Stimulated activated CD4-positive, alpha-beta T cell treated with anti-CD3 and anti-CD28 coated beads, Interleukin-15, amount 100 ng/mL, for 24 hours (primary cell): ENCODE measurements at places on chromosomes 3 and 15.

DNA sequence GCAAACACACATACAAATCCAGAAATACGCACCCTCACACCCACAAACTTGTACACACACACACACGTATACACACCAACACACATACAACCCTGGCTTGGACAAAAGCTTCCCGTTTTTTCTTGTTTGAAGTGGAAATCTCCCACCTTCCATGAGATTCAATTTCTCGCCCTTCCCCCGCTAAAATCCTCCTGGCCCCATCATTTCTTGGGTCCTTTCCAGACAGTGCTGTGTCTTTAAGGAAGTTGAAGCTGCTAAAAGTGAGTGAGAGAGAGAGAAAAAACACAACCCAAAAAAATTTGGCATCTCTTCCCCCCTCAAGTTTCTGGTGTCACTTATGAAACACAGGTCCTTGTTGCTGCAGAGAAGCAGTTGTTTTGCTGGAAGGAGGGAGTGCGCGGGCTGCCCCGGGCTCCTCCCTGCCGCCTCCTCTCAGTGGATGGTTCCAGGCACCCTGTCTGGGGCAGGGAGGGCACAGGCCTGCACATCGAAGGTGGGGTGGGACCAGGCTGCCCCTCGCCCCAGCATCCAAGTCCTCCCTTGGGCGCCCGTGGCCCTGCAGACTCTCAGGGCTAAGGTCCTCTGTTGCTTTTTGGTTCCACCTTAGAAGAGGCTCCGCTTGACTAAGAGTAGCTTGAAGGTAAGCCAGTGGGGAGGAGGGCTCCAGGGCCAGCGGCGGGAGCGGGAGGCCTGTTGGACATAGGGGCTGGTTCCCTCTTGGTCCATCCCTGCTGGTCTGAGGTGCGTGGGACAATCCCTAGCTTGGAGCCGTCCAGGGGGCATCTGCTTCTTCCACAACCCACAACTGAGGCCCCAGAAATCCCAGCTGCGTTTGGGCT lies at the start of gene ISLR:
TSS of gene ISLR (plus strand) at position 331 of the 839 bp plus-strand sequence. CDS start 1,149 bp downstream, outside the sequence.
- DNase-seq: no peak

- no peak for DNase-seq
Observed at GRCh38 chr3:106371971-106372805, 503.4 kb upstream of the CBLB start.

GRCh38 chr15:101016581-101016980 lies 97.4 kb downstream of the LRRK1 start:
- DNase-seq: no peak

DNA sequence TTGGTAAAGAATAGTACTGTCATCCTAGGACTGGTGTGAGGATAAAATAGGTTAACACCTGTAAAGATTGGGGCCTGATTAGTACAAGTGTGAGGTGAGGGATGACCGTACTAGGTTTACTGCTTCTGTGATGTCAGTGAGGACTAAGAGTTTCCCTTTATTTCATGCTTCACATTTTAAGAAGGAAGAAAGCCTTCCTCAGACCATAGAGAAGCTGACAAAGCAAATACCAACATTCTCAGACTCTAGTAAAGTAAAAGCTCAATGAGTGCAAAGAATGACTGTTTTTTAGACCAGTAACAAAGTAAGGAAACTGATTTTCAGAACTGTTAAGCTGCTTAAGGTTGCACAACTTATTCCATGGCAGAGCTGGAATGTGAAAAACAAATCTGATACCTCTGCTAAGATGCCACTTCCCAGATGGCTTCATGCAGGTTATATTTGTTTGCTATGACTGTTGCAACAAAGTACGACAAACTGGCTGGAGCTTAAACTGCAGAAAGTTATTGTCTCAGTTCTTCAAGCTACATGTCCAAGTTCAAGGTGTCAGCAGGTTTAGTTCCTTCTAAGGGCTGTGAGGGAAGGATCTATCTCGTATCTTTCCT lies 354.9 kb downstream of the RSL24D1 start:
- DNase-seq: no peak

DNA sequence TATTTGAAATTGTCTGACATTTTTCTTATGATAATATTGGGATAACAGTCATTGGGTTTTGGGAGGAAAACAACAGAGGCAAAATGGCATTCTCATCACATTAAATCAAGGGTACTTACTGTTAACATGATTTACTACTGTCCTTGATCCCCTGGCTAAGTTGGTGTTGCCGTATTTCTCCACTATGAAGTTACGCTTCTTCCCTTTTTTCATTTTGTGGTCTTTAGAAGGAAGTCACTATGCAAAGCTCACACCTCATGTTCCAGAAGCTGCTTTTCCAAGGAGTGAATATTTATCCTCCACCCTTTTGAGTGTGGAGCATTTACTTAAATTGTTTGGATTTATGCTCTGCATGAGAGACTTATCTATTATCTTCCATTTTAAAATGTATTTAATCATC lies 63.7 kb downstream of the ALCAM start:
- no peak for DNase-seq

- DNase-seq: no peak
Observed at GRCh38 chr3:133742351-133743091, 3.7 kb upstream of the TF start.

DNA sequence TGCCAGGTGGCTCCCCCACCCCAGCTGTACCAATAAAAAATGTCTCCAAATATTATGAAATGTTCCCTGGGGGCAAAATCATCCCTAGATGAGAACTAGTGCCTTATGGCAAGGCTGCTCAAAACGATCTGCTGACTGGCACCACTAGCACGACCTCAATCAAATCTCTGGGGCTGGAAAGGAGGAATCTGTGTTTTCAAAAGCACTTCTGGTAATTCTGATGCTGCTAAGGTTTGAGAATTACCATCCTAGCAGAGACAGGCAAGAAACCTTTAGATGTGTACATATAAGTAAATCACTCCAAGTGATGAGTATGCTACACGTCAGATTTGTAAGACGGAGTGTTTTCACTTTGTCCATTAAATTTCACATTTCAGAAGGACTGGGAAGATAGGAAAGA lies 360.1 kb upstream of the THRB start:
- DNase-seq: no peak

DNA sequence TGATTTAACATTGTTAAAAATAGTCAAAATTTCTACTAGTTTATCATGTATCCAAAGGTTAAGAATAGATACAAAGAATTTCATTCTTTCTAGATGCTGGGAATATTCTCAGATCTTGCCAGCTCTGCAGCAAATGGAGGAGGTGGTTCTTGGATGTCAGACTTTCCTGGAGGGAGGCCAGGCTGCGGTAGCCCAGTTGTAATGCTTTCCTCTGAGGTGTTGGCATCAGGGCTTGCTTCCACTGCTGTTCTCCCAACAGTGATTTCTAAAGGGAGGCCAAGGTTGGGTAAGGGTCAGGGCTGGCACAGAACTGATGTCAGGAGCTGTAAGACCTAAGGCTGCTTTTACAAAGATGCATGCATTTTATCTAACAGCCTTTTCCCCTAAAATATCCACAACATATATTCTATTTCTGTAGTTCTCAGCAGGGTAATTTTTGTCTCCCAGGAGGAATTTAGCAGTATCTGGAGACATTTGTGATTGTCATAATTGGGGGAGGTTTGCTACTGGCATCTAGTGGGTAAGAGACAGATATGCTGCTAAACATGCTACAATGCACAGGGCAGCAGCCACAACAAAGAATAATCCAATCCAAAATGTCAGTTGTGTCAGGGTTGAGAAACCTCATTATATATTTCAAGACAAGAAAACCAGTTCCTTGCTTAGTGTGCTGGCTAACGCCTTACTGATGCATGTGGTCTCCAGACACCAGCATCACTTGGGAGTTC lies 42.0 kb upstream of the SPTSSB start:
- DNase-seq: no peak

DNA sequence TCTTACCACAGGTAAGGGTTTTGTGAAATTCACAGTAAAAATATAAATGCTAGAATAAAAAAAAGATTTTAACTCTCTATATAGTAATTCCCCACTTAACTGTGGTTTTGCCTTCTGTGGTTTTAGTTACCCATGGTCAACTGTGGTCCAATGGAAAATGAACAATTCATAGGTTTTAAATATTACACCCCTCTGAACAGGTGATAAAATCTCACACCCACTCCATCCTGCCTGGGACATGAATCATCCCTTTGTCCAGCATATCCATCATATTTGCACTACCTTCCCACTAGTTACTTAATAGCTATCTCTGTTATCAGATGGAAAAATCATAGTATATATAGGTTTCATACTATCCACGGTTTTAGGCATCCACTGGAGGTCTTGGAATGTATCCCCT lies 49.2 kb downstream of the HDGFL3 start:
- DNase-seq: no peak

DNA sequence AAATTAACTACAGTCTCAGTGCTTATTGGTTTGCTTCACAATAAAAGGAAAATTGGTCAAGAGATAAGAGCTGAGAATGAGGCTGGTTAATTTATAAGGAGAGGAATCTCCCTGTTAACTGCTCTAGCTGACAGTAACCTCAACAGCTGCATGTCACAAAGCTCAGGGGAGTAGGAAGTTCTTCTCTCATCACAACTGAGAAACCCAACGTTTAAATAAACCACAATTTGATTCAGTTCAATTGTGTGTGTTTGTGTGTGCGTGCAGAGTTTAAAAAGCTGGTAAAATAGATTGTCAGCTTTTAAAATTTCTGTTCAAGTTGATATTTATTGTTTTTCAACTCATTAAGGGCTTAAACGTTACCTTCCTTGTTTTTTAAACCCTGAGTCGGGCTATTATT lies 3.5 kb upstream of the TGFBR2 start:
- no peak for DNase-seq

DNA sequence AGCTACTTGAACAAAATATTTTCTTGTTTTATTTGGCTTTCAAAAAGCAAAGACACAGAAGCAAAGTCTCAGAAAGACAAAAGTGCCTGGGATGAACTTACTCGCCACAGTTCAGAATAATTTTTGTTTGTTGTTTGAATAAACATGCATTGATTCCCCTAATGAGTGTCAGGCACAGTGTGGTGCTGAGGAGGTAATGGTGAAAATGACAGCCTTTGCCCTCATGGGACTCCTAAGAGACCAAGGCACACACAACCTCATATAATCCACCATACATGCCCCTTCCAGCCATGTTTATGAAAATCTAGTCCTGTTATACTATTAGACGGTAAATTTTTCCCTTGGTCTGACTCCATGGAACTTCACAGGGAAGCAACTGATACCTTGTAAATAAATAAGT lies 2.5 kb downstream of the GOLIM4 start:
- DNase-seq: no peak

DNA sequence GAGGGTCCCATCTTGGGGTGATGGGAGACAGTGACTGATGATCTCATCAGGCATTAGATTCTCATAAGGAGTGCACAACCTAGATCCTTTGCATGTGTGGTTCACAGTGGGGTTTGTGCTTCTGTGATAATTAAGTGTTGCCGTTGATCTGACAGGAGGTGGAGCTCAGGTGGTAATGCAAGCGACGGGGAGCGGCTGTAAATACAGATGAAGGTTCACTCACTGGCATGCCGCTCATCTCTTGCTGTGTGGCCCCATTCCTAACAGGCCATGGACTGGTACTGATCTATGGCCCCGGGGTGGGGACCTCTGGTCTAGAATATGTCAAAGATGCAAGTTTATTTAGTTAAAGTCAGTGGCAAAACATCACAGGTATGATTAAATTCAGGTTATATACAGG lies 8.7 kb downstream of the MEF2A start:
- no peak for DNase-seq
